ENCODE measurements at places on chromosomes 12 and 14.
A peak's percentile ranks its signal among the peaks of the same experiment; 100 is the strongest.

DNA sequence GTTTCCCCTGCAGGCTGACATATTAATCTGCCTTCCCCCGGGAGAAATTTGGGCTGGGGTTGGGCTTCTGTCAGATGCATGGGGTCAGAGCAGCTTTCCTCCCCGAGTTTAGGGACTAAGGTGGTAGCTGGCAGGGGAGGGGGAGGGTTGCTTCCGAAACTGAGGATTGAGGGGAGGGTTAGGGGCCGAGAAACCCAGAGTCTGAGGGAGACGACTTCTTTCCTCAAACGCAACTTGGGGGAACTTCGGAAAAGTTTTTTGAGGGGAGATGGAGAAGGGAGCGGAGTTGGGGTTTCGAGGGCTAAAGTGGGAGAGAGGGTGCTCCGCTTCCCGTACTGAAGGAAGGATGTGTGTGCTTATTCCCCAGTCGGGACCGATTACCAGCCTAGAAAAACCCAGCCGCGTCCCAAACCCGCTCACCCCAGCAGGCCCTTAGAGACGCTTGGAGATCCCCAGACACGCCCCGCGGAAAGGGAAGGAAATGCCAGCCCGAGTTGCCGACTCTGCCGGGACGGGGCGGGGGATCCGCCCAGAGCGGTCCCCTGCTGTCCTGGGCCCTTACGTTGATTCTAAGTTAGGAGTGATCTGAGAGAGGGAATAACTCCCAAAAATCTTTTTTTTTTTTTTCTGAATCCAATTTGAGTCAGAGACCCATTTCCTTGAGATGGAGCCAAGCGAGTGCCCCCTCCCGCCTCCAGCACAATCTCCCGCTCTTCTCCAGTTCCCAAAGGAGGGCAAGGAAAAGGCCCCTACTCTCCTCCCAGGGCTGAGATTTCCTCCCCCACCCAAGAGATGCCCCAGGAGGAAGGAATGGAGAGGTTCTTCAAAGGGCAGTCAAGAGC, 61.9 kb downstream of the SMUG1 start:
- DNase-seq = peak; percentile 99

- DNase-seq = no peak
These were observed 28.2 kb downstream of the KLRK1 start for GRCh38 chr12:10361622-10362021.

DNA sequence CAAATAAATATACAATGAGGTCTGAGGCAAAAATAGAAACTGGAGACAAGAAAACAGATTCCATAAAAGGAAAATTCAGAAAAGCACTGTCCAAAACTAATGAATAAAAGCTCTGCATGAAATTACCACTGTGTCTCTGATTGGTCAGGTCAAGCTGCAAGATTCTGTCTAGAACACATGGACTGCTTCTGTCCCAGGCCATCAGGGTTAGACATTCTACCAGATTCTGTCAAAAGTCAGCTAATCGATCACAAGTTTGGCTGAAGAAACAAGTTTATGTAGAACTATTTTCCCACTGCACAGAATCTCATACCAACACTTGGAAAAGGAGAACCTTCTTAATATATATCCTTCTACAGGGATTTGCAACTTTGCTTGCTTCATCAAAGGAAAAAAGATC, 223.0 kb downstream of the ITPR2 start:
- DNase-seq = no peak

DNA sequence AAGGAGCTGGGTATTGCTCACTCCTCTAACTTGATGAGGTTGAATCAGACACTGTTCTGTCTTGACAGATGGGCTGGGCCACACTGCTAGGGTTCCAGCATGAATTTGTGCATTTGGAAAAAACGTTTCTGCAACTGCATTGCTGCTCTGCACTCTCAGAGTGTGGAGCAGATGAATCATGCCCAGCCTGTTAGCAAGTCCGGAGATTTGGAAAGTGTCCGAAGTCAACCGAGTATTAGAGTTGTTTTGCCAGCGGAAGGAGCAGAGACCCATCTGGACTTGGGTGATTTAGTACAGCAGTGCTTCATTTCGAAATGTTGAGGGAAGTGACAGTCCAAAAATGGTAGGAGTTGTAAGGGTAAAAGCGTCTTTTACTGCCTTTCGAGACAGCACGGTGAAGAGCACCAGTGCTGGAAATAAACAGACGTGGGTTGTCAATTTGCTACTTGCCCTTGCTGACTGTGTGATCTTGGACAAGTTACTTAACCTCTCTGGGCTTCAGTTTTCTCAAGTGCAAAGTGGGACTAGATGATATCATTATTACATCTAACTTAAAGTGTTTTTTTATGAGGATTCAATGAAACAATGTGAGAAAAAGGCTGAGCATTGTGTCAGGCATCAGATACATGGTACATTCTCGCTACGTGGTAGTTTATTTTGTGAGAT, 139.5 kb downstream of the CHST11 start:
- DNase-seq = no peak

DNA sequence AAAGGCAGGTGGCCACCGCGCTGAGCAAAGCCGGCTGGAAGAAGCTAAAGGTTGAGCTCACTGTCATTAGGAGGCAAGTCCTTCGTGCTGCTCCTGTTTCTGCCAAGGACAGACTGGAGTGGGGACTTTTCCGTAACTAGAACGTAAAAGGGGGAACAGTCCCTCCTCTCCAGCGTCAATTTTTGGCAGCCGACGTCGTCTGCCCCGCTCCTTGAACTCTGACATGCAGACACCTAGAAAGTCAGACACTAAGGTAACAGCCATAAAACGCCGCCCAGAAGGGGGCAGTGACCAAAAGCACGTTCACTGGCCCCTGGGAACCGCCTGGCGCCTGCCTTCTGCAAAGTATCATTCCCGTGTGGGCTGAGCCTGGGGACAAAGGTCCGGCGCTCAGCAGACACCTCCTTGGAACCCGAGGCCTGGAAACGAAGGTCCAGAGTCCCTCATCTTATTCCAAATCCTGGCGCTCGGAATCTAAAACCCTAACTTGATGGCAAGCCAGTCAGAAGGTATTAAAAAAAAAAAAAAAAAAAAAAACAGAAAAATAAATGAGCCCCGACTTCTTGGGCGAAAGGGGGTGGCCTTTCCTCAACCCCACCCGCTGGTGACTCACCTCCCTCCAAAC, 1.1 kb upstream of the LRP1 start:
- peak; percentile 74 for DNase-seq

GRCh38 chr12:132582058-132582420, 28.3 kb downstream of the LRCOL1 start:
- no peak for DNase-seq

GRCh38 chr12:15777355-15778012, 11.7 kb downstream of the EPS8 start:
- no peak for DNase-seq

DNA sequence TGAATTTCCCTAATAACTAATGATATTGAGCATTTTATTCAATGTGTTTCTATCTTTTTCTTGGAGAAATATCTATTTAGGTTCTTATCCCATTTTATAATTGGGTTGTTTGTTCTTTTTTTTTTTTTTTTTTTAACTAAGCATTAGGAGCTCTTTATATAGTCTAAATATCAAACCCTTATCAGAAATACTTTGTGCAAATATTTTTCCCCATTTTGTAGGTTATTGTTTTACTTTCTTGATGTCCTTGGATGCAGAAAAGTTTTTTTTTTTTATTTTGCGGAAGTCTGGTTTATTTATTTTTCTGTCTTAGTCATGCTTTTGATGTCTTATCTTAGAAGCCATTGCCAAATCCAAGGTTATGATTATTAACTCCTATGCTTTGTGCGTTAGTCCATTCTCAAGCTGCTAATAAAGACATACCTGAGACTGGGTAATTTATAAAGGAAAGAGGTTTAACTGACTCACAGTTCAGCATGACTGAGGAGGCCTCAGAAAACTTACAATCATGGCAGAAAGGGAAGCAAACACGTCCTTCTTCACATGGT, 434.3 kb upstream of the TBX3 start:
- no peak for DNase-seq

DNA sequence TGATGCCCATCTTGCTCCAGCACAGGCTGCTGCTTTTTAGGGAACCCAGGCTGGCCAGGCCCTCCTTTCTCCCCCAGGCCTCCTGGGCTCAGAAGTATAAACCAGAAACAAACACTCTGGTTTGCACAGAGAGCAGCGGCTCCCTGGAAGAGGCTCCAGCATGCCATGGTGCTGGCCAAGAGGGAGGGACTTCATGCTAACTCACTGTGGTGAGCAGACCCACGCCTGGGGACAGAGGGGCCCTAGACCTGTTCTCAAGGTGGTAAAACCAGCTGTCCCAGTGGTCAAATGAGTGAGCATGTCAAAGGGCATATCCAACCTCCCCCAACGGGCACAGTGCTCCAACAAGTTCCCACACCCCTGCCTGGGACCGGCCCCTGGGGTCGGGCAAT, 15.5 kb downstream of the BCL11B start:
- DNase-seq = no peak

DNA sequence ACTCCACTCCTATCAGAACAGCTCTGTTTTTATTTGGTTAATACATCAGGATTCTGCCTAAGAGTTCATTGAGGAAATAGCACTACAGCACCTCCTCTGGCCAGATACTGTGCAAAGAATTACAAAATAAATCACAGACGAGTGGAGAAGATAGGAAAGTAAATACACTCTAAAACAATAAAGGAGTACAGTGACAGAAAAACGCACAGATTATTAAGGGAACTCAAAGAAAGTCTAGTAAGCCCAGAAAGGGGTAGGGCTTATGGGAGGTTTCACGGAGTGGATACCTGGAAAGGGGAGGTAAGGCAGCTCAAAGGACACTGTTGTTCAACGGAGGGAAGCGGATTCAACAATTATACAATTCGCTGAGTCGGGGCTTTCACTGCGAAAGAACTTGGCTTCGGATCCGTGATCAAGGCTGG, 5.5 kb downstream of the OR10AD1 start:
- DNase-seq = no peak

DNA sequence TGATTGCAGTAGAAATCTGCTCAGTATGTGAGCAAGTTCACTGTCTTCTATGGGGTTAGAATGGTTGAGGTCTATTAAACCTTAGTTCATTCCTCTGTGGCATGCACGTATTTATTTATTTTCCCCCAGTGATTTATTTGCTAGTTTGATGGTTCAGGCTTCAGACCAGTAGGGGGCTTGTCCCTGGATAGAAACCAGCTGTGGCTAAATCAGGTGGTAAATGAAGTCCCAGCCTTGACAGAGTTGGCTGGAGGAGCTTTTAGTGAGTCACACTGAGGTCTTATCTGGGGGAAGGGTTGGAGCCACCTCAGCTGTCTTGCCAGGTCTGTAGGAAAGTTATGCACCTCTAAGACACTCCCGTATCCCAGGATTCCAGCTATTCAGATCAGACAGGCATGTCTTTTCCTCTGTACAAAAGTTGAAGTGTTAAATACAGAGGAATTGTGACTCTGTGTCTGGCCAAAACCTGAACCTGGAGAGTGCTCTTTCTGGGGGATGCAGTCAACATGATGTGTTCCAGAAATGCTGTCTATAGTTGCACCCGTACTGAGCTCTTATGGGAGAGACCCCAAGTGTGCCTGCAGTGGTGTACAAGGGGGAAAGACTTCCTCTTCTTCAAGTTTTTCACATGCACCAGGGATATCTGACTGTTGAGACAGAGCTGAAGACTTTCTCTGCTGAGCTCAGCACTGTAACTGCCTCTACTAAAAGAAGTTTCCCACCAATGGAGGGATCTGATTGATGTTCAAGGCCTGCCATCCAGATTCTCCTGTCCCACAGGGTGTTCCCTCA, 1322.1 kb downstream of the TMEM121 start:
- DNase-seq = no peak

GRCh38 chr12:28770322-28770721, 378.8 kb upstream of the FAR2 start:
- DNase-seq = peak; percentile 57

- no peak for DNase-seq
These were observed at the start of gene UNC79 for GRCh38 chr14:93430315-93431035. Gene UNC79 (plus strand): TSS chr14:93430939. CDS start chr14:93431030, 91 bp downstream.

DNA sequence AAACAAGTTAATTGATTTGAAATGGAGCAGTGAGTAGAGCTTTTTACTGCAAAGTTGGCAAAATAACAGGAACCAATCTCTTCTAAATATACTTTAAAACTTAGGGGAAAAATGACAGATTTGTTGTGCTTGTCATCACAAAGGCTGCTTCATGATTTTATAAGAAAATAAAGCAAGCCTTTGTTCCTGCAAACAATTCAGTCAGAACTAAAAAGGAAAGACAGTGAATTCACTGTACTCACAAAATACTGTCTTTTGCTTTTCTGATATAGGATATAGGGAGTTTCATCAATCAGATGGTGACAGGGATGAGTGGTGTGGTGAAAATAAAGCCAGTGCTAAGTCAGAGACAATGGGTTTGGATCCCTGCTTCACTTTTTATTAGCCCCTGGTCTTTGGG, 126.0 kb downstream of the HELB start:
- DNase-seq = no peak

DNA sequence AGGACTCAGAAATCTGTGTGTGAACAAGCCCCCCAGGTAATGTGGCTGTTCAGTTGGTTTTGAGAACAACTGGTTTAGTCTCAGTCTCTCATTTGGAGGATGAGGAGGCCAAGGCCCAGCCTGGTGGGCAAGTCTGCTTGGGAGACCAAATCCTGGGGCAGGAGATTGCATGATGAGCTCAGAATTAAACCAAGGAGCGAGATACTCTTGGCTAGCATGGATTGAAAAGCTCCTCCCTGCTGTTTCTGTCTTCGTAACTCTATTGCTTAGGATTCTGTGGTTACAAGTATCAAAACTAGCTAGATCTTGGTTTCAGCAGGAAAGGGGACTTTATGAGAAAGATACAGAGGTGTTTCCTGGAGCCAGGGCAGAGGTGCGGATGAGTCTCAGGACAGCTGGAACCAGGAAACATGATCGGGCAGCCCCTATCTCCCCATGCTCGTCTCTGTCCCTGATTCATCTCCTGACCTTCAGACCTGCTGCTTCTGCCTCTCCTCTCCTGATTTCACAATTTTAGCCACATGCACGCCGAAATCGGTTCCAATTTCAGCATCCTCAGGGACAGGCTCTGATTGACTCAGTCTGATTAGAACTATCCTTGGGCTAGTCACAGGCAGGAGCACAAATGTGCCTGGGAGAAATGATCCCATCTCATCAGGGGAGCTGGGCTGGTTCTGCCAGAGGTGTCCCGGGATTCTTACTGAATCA, 40.2 kb upstream of the RIN3 start:
- DNase-seq = peak; percentile 58

- no peak for DNase-seq
These were observed 9.7 kb downstream of the MOK start for GRCh38 chr14:102295270-102295669.

GRCh38 chr14:35202195-35202594, 79.8 kb downstream of the PRORP start:
- no peak for DNase-seq

- DNase-seq = peak; percentile 70
These were observed at the start of gene SPATA7 for GRCh38 chr14:88385212-88386101. Gene SPATA7 (plus strand): TSS chr14:88385657. CDS start chr14:88385819, 162 bp downstream.
